A549 treated with CORT108297 at 1 μM for 4 hours (cell line): ENCODE measurements at places on chromosomes 3 and 15. TPM values are rescaled to one million over a fixed set of nuclear protein-coding genes. Genes with fewer than 3 reads are reported as not detected.

GOLGA6L10 gene
- 0.46 to 0.79 TPM (median 0.68 TPM) in 5 replicates for total RNA-seq

GCSAM gene
- not detected in 5 replicates for total RNA-seq

CKMT1B gene
- total RNA-seq, result 3.1 to 4.2 TPM (median 3.8 TPM) in 5 replicates

MASP1 gene
- total RNA-seq, result 0.09 TPM in 1 of 5 replicates, not detected in the others

GPR149 gene
- total RNA-seq, result not detected in 5 replicates

RBPMS2 gene
- total RNA-seq, result 6.5 to 9.6 TPM (median 8.9 TPM) in 5 replicates

PCOLCE2 gene
- total RNA-seq, result 28.4 to 37.5 TPM (median 29.0 TPM) in 5 replicates

CCR1 gene
- total RNA-seq, result not detected in 5 replicates

TMEM212 gene
- total RNA-seq, result not detected in 5 replicates

LYZL4 gene
- total RNA-seq, result not detected in 5 replicates

VEPH1 gene
- 0.13 to 0.18 TPM (median 0.16 TPM) in 4 of 5 replicates, not detected in the other for total RNA-seq

GRAMD1C gene
- total RNA-seq, result 0.23 to 1.2 TPM (median 0.43 TPM) in 5 replicates

EIF5A2 gene
- total RNA-seq, result 10.7 to 14.8 TPM (median 13.2 TPM) in 5 replicates
